Memory B cell (primary cell): ENCODE measurements at places on chromosomes 16 and 17.

GRCh38 chr17:82383411-82383810 is 11.8 kb downstream of the UTS2R start:
- no peak for DNase-seq

- no peak for DNase-seq
Measured at GRCh38 chr17:27038676-27039075, 255.2 kb upstream of the WSB1 start.

GRCh38 chr17:63682441-63682840 is 17.5 kb downstream of the LIMD2 start:
- DNase-seq = no peak

DNA sequence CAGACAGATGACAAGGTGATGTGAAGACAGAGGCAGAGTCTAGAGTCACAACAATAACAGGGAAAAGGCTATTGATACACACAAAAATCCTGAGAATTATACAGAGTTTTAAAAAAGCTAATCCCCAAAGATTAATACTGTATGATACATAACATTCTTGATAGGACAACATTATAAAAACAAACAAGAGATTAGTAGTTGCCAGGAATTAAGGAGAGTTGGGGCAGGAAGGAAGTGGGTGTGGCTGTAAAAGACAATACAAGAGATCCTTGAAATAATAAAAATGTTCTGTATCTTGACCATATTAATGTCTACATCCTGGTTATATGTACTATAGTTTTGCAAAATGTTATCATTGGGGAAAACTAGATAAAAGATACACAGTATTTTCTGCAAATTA is 309.5 kb upstream of the PMFBP1 start:
- no peak for DNase-seq

- DNase-seq = no peak
Measured at GRCh38 chr17:48542114-48542656, 2.7 kb downstream of the HOXB2 start.

DNA sequence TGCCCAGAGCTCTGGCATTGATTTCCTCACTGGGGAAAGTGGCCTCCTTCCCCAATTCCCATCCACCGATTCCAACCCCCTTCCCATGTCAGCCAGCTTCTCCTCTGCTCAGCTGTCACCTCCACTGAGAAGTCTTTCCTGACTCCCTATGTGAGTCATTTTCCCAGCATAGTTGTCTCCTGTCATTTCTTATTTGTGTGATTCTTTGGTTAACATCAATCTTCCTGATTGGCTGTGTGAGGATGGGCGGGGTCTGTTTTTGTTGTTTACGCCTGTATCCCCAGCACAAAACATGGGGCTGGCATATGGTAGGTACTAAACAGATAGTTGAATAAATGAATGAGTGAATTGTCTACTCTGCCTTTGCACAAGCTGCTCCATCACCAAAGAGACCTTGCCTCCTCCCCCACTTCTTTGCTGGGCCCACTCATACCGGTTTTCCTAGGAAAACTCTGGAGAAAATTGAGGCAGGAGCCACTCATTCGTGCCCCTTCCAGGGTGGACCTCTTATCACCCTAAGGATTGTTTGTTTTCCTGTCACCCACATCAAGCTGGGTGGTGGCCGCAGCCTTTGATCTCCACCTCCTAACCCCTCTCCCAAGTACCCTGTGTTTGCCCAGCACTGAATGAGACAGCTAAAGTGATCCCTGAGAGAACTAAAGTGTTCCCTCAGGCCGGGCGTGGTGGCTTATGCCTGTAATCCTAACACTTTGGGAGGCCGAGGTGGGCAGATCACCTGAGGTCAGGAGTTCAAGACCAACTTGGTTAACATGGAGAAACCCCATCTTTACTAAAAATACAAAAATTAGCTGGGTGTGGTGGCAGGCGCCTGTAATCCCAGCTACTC is 1.2 kb upstream of the GRB7 start:
- DNase-seq = no peak

DNA sequence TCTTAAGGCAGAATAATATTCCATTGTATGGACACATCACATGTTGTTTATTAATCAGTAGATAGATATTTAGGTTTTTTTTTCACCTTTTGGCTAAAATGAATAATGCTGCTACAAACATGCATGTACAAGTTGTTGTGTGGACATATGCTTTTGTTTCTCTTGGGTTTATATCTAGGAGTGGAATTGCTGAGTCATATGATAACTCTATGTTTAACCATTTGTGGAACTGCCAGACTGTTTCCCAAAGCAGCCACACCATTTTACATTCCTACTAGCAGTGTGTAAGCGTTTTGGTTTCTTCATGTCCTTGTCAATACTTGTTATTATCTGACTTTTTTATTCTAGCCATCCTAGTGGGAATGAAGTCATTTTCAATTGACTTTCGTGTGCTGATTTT is 21.3 kb downstream of the CYLD start:
- no peak for DNase-seq

GRCh38 chr16:914440-914839 is 56.3 kb downstream of the LMF1 start:
- no peak for DNase-seq

DNA sequence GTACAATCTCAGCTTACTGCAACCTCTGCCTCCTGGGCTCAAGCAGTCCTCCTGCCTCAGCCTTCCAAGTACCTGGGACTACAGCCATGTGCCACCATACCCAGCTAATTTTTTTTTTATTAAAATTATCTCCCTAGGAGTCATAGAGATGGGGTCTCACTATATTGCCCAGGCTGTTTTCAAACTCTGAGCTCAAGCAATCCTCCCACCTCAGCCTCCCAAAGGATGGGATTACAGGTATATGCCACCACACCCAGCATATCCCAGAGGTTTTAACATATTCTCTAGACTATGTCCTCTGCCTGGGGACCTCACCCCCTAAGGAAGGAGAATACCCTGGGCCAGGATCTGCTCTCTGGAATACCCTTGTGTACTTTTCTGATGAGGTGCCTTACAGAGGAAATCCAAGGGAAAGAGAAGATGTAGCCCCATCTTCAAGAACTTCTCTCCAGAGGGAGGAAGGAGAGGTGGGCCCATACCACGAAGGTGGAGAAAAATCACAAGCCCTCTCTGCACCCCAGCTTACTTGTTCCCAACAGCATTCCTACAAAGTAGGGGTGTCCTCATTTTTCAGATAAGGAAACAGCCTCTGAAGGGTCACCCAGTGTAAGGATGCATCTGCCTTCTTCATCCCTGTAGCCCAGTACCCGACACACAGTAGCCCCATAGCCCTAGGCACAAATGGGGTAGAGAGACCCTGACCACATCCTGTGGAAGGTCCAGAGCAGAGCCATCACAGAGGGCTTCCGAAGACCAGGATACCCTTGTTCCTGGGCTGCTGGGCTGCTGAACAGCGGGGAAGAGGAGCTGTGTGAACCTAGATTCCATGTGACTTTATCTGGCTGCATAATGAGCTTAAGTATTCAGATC is 151.6 kb downstream of the SOCS1 start:
- no peak for DNase-seq

GRCh38 chr16:29812754-29813643 is 1.0 kb downstream of the PRRT2 start:
- DNase-seq = no peak

- DNase-seq = no peak
Measured at GRCh38 chr17:10207153-10207552, 8.7 kb upstream of the GAS7 start.
